ENCODE measurements at places on chromosomes 5 and 9.

GRCh38 chr5:180202939-180203573, 6.0 kb downstream of the RASGEF1C start:
- DNase-seq: no peak

DNA sequence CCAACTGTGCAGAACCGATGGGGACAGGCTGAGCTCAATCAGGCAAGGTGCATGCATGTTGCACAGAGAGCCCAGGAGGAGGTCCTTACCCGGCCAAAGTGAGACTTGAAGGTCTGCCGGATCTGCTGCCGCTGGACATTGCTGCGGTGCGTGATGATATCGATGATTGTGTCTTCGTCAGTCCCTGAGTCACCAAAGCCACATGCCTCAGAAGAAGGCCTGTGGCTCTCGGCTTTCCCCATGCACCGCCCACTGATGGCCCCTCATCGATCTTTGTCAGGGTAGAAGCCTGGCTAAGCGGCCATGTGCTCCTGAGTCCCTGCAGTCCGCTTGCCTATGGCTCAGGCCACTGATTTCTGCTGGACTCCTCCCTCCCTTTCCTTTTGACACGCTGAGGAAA, 34.8 kb downstream of the ANXA6 start:
- no peak for DNase-seq

DNA sequence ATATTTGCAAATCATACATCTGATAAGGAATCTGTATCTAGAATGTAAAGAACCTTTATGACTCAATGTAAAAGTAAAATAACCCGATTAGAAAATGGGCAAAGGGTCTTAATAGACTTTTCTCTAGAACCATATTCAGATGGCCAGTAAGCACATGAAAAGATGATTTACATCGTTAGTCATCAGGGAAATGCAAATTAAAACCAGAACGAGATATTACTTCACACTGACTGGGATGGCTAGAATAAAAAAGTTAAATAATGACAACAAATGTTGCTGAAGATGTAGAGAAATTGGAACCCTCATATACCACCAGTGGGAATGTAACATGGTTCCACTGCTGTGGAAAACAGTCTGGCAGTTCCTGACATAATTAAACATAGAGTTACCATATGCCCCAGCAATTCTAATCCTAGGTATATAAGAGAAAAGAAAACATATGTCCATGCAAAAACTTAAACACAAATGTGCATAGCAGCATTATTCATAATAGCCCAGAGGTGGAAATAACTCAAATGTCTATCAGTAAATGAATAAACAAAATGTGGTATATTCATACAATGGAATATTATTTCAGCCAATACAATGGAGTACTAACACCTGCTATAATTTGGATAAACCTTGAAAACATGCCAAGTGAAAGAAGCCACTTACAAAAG, 100.4 kb upstream of the MAMDC2 start:
- DNase-seq: no peak

GRCh38 chr5:170885256-170885655, 23.4 kb downstream of the RANBP17 start:
- DNase-seq: no peak

GRCh38 chr5:99083197-99083596, 154.4 kb upstream of the CHD1 start:
- no peak for DNase-seq

DNA sequence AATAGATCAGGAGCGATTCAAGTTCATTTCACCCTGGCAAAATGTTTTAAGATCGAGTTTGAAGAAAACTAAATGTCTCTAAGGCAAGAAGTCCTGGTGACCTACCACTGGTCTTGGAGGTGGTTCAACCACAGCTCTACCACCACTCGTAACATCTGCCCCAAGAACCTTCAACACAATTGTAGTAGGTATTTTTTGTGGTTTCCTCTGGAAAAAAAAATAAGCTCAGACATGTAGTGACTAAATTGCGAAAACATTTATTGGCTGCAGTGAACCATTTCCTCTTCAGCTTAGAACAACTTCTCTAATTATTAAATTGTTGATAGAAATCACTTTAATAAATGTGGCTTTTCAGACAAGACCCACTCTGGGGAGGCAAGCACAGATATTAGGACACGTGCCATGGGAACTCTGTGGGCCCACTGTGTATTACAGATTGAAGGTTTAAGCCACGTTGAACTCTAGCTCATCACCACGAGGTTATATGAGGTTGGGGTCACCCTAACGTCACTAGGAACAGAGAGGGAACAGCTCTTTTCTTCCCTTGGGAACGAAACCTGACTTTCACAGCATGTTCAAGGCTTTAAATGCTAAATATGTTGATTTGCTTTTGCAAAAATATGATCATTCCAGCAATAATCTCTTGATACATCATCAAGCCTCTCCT, 142.9 kb downstream of the HSD17B3 start:
- DNase-seq: no peak

GRCh38 chr9:426976-427375, 212.3 kb downstream of the DOCK8 start:
- no peak for DNase-seq

DNA sequence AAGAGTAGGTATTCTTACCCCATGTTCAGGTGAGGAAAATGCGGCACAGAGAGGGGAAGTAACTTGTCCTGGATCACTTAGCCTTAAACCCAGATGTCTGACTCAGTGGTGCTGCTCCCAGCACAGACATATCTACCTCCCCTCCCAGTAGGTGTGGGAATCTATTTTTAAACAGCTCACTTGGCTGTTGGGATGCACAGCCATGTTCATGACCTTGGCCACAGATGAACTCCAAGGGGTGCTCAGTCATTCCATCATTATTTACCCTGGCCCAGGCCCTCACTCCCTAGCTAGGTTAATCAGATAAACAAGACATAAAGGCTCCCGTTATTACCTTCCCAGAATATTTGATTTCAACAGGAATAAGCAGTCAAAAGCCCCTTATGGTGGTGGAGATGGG, 88.4 kb upstream of the IQGAP2 start:
- no peak for DNase-seq

GRCh38 chr9:32992595-32993238, 8.7 kb downstream of the APTX start:
- DNase-seq: no peak

- DNase-seq: peak; percentile 69
Observed at GRCh38 chr9:137114613-137115393, at the start of gene DPP7. DPP7 (minus strand) TSS chr9:137114733; CDS start chr9:137114713, 20 bp downstream.

GRCh38 chr5:131252824-131253171, 11.1 kb upstream of the CDC42SE2 start:
- peak; percentile 89 for DNase-seq

GRCh38 chr5:172904643-172905345, 54.4 kb upstream of the RPL26L1 start:
- no peak for DNase-seq

Measured in CD4-positive, alpha-beta T cell treated with Interleukin-4 for 1 hour (primary cell).